ENCODE measurements at places on chromosomes 5 and 9.

DNA sequence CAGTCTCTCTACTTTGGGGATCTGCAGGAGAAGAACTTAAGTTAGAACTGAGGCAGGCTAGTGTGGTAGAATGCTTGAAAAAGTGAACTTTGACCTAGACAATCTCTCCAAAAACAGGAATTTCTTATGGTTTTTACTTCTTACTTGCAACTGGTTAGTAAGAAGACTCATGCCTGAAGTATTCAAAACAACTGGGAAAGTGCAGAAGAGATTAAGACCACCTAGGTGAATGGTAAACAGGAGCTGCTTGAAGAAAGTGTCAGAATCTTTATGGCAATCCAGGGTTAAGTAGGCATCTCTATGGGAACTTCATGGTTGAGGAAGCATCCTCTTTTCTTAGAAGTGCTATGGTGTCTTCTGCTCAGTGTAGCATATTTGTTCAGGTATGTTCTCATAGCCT, 428.6 kb upstream of the TLE4 start:
- DNase-seq: no peak

DNA sequence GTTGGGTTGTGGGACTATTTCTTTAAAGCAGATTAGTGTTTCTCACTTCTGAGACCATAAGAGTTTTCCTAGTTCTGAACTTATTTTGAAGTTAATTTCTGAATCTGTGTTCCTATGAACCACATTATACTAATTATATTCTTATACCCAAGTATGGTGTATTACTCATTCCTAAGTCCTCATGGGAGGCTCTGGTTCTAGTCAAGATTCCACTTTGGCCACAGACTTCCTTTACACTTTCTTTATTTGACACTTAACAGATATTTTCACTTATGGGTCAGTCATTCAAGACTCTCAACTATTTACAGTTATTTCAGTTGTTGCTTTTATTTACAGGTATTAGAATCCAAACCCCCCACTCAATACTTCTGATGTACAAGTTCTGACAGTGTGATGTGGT, 937.2 kb upstream of the TYRP1 start:
- DNase-seq: no peak

DNA sequence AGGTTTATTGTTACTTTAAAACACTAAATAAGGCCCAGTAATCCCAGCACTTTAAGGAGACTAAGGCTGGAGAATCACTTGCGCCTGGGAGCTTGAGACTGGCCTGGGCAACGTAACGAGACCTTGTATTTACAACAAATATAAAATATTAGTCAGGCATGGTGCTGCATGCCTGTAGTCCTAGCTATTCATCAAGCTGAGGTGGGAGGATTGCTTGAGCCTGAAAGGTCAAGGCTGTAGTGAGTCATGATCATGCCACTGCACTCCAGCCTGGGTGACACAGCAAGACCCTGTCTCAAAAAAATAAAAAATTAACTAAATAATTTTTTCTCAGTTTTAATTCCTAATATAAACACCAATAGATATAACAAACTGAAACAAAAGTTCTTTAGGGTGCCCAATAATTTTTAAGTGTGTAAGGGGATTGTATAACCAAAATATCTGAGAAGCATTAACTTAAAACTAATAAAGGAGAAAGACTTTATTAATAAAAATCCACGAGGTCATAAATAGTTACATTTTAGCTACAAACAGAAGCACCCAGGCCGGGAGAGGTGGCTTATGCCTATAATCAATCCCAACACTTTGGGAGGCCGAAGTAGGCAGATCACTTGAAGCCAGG, 32.7 kb downstream of the FAM13B start:
- DNase-seq: peak; percentile 85

DNA sequence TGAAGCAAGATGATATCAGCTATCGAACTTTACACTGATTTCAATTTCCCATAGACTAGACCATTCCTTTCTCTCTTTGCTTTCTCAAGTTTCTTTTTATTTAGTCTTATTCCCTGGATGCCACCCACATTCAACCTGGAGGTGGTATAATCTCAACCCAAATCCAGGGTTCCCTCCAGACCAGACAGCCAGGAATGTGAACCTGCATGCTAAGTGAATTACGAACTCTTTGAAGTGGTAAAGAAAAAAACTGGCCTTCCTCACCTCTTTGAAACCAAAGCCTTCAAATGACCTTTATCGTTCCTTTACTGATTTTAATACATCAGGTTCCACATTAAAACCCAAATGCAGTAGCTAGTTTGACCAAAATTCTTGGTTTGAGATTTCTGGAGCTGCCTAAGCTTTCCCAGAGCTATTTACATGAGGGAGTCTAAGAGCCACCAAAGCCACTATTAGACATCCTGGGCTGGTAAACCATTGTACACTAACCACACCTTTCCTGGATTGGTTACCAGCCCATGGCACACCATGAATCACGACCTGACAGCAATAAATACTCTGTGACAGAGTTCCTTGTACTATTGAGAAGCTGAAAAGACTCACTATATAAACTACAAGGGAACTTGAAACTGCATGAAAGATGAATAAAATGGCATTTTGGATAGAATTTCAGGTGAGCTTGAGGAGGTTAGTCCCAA, 323.7 kb downstream of the ADAMTS6 start:
- DNase-seq: no peak

DNA sequence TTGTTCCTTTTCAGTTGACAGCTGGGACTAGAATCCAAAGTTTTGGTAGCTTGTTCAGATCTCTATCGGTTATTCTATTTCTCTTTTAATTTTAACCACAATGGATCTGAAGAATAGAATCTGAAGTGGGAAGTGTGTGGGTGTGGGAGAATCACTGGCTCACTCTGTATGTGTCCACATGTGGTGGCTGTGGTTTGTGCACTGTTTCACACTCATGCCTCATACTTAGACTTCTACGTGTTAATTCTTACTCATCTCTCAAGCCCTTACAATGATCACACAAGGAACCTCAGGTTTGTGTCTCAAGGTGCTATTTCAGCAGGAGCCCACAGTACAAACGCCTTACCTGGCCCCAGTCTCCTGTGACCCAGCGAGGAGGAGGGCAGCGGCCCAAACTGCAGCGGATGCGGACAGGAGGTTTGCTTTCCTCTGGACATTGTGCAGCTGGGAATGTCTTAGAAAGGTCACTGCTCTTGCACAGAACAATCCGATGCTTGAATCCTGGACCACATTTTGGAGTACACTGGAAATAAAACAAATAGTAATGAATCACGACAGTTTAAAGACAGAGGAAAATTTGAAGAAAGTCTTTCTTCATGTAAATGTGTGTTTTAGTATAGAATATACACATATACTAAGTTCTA, 309.1 kb downstream of the ADAMTS6 start:
- DNase-seq: peak; percentile 92

DNA sequence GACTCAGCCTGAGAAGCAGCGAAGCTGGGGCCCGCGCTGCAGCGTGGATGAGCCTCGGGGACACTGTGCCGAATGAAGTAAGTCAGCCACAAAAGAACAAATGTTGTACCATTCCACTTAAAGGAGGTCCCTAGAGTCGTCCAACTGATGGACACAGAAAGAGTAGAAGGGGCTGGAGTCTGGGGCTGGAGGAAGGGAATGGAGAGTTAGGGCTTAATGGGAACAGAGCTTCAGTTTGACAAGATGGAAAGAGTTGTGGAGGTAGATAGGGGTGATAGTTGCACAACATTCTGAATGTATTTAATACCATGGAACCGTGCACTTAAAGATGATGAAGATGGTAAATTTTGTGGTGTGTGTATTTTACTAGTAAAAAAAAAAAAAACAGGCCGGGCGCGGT, 119.9 kb downstream of the EHMT1 start:
- no peak for DNase-seq

- DNase-seq: peak; percentile 9
Observed at GRCh38 chr5:90055831-90056328, 353.7 kb downstream of the CETN3 start.

DNA sequence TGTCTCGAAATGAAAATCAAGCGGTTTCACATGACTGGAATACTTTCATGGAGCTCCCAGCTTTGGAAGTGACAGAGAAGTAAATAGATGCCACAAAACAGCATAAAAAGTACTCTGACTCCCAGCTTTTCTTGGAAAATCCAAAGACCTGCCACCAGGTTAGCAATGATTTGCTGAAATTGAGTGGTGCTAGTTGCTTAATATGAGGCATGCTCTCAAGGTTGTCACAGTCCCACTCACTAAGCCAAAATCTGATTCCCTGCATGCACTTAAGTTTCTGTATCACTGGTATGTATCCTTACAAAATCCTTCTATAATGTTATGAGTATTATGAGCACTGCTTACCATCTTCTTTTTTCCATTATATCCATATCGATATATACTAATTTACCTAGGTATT, 13.0 kb upstream of the SH3RF2 start:
- no peak for DNase-seq

- DNase-seq: no peak
Observed at GRCh38 chr5:6542421-6543345, 90.2 kb downstream of the NSUN2 start.

GRCh38 chr9:117886616-117887015, 182.4 kb downstream of the TLR4 start:
- DNase-seq: no peak

GRCh38 chr5:83608122-83608521, 112.5 kb downstream of the HAPLN1 start:
- peak; percentile 43 for DNase-seq

DNA sequence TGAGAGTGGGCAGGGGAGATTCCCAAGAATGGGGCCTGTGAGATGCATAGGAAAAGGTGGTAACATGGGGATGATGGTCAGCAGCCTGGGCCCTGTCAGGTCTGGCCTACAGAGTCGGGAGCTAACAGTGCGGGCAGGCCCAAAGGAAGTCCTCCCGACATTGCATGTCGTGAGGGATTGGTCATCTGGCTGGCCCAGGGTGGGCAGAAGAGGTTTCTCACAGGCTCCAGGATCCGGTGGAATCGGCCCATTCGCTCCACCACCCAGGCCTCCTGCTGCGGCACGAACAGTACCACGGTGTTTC, 514 bp downstream of the STOML2 start:
- DNase-seq: no peak

DNA sequence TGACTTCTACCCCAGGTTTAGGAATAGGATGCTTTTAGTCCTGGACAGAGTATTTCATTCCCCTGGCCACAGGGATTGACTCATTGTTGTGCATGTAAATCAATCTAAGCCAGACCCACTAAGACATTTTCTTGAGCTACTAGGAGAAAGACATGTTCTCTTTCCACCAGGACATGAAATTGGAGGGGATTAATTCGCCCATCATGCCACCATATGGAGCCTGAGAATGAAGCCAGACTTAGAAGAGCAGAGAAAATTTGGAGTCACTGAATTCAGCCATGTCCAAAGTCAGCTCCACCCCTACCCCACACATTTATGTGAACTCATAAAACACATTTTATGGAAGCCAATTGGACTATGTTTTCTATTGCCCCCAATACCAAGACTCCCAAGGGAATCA, 322.5 kb downstream of the NFIB start:
- DNase-seq: no peak

DNA sequence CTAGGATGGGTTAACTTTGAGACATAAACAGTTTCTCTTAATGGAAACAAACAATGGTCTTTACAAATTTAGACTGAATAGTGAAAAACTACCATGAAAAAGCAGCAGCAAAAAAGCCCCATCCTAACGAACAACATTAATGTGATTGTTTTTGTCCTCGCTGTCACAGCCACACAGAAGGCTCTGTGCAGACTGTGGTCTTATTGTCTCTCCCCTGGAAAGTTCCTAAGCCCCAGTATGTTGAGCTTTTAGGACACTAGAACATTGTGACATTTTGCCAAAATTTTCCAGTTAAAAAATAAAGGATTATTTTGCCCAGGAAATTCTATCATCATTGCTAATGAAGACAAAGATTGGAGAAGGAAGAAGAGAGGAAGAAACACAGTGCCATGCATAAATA, 12.6 kb upstream of the SOWAHA start:
- no peak for DNase-seq

GRCh38 chr5:58440901-58441460, 18.9 kb downstream of the PLK2 start:
- DNase-seq: no peak

DNA sequence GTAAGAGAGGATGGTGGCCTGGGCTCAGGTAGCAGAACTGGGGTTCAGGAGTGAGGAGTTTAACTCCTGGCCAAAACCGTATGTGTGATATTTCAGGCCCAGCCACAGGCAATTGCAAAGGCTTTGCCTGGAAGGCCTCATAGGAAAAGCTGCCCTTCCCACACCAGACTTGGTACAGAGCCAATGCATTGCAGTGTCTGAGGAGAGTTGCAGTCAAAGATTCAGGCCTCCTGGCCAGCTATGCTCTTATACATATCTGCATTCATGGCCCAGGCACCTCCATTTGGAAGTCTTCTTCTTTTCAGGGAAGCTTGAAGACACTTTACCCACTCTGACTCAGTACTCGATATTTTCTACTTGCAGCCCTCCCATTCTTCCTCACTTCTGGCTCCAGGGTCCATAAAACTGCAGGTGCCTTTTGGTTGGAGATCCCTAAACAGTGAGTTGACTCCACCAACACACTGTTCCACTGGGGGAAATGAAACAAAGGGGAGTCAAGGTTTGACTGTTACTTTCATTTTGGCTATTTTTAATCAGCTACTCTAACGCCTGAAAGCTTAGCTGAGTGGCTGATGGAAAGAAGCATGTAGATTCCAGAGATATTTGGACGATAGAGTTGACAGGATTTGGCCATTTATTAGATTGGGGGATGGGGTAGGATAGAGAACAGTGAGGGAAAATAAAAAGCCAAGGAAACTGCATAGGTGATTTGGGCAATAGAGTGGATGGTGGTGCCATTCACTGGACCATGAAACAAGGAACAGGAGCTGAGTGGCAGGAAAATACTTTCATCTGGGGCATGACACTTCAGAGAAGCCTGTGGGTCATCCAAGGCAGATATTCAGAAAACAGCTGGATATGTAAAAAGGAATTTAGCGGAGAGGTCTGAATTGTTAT, 30.6 kb upstream of the IL33 start:
- peak; percentile 29 for DNase-seq

GRCh38 chr9:90822866-90823265, 21.2 kb downstream of the SYK start:
- no peak for DNase-seq
